Bone marrow (tissue), 2 donors: ENCODE measurements at places on chromosomes 5 and 9.

DNA sequence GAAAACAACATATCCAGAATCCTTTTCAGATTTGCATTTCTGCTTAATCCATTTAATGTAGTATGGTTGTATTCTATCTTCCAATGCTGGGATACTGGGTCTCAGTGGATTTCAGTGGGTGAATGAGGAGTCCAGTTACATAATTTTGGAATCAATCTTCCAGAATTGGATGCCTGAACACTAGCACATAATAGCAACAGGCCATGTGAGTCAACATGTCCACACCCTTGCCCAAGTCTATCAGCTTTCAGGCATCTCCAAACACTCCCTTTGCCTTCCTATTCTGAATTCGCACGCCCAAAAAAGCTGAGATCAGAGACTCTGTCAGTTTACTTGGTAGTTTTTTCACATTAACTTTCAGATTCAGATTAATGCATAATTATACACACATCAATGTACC is 202.6 kb downstream of the TSSK1B start:
- DNase-seq: no peak

GRCh38 chr9:5326893-5327548 is 12.7 kb downstream of the RLN1 start:
- DNase-seq: no peak

- no peak for DNase-seq
These were observed 8.0 kb upstream of the SEMA4D start for GRCh38 chr9:89505911-89506310.

DNA sequence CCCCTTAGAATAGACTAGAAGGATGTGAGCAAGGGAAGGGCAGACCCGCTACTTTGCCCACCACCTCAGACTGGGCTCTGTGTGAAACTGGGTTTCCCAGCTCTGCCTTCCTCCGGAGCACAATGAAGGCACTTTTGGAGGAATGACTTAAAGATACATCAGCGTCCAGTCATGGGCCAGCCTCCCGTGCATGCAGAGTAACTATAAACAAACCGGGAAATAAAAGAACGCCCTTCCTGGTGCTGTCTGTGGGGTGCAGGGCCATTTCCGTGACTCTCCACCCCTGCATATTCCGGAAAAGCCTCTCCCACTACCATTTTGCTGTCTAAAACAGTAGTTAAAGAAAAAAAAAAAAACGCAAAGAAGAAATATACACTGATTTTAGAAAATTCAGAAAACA is 165.9 kb upstream of the IRX4 start:
- DNase-seq: no peak

DNA sequence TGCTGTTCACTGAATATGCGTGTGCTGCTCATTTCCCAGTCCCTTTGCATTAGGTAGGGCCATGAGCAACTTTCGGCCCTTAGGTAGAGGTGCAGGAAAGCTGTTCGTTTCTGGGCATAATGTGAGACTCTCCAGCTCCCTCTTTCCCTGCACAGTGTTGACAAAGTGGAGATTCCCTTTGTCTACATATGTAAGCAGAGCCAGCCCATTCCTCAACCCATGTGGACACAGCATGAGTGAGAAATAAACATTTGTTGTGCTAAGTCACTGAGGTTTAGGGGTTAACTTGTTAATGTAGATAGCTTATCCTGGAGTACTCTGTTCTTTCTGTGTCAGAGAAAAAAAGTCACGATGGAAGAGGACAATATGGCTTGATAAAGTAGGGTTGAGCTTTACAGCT is 343.8 kb downstream of the PSAT1 start:
- DNase-seq: no peak

DNA sequence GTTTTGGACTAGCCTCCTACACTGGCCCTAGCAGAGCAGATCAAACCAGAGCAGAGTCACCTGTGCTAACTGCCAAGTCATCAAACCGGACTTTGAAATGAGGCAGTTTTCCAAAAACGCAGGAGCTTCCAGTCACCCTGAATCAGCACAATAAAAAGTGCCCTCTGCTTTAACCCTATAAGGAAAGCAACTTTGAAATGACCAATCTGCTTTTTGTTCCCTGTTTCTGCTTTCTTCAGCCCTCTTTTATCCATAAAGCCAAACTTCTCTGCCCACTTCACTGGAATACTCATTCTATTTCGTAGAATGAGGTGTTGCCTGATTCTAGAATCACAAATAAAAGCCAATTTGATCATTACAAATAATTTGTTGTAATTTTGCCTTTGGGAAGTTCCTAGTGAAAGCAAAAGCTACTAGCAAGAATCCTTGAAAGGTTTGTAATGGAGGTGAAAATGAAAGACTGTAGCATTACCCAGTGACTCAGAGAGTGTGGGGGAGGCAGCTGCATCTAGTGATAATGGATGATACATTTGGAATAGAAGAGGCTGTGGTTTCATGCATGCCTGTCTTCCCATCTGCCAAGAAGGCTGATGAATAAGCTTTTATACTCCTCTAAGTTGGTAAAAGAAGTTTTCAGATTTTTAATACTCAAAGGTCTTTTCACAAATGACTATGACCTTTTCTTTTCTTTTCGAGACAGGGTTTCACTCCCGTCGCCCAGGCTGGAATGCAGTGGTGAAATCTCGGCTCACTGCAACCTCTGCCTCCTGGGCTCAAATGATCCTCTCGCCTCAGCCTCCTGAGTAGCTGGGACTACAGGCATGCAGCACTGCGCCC is 14.9 kb downstream of the SPAAR start:
- no peak for DNase-seq

- DNase-seq: no peak
These were observed 62.1 kb downstream of the DCP2 start for GRCh38 chr5:113038714-113039113.

GRCh38 chr9:116059466-116059865 is 94.1 kb upstream of the PAPPA start:
- no peak for DNase-seq

GRCh38 chr9:119639287-119639955 is 270.2 kb upstream of the BRINP1 start:
- DNase-seq: no peak
